ENCODE measurements at places on chromosomes 4 and X.

DNA sequence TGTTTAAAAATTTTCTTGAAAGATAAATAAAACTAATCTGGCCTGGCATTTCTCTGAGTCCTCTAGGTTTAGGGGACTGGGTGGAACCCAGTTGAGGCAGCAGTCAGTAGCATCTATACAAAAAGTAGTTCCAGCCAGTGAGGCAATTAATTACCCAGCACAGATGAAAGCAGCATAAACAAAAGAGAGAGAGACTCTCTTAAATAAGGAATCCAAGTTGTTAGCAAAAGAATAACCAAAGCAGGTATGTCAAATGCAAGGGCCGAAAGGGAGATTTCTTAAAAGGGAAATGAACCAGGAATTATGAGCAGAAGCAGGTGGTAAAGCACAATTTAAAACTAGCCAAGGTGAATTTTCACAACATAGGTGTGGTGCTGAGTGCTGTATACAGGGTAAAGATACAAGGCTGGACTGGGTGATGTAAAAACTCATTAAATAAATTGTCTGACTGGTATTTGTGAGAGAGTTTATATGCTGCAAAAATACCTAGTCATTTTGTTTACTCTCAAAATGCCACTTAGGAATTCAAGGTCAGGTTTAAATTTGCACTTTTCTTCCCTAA is 94.6 kb upstream of the GALNT7 start:
- no peak for DNase-seq

GRCh38 chr4:153934688-153935017 is 145.8 kb upstream of the SFRP2 start:
- peak; percentile 12 for DNase-seq

GRCh38 chr4:156792462-156793085 is 179.0 kb downstream of the PDGFC start:
- no peak for DNase-seq

DNA sequence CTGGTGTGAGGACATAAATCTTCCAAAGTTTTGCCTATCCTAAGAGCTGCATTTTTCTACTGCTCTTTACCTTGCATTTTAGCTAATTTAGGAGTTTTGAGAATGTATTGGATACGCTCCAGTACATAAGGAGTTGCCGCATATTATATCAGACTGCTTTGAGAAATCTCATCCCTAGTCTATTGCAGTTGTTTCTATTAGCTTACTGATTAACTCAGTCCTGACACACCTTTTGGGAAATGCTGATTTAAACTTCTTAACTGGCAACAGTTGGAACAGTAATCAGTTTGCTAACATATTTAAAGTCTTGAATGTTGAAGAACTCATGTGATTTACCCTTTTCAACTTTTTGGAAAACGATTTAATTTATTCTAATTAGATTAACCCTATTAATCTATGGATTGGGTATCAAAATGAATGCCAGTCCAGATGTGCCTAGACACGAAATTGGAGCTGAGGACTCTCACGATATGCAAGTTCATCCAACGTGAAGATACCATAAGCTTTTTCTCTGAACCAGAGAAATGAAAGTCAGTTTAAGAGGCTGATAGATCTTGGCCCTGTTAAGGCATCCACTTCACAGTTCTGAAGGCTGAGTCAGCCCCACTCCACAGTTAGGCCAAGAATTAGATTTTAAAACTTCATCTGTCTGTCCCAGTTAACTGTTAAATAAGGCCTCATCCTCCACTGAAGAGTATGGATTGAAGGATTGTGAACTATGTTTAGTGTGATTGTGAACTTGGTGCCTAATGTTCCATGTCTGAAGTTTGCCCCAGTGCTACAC is 90.0 kb downstream of the MAOA start:
- DNase-seq = no peak

GRCh38 chrX:119682019-119682989 is 10.7 kb downstream of the SEPTIN6 start:
- DNase-seq = no peak

- DNase-seq = no peak
Measured at GRCh38 chrX:23403849-23404248, 69.2 kb downstream of the PTCHD1 start.

DNA sequence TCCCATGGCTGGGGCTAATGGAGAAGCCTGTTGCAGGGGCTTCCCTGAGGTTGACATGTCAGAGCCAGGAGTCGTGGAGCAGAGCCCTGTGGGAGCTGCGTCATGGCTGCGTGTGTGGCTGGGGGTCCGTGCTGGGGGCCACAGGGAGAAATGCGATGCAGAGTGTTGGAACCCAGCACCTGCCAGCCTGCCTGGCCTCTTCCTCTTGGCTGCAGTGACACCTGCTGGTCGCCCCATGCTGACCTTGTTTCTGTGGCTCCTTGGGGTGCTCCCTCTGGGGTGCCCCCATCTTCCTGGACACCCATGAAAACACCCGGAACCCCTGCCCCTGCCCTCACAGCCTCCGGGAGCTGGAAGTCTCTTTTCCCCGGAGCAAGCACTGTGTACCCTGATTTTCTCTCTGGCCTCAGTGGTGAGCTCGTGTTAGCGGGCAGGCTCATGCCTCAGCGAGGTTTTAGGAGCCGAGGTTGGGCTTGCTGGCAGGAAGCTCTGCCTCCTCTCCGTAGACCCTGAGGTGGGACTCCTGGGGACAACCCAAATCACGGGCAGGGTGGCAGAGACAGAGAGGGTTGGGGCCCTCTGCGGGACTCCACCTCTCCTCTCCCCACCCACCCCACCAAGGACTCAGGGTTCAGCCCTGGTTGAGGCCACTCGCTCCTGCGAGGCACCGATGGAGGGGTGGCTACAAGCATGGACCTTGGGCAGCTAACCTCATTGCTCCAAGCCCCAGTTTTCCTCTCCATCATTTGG is 103.7 kb downstream of the SORCS2 start:
- DNase-seq = peak; percentile 34

GRCh38 chrX:72029483-72030411 is 102.0 kb downstream of the RTL5 start:
- DNase-seq = peak; percentile 90

DNA sequence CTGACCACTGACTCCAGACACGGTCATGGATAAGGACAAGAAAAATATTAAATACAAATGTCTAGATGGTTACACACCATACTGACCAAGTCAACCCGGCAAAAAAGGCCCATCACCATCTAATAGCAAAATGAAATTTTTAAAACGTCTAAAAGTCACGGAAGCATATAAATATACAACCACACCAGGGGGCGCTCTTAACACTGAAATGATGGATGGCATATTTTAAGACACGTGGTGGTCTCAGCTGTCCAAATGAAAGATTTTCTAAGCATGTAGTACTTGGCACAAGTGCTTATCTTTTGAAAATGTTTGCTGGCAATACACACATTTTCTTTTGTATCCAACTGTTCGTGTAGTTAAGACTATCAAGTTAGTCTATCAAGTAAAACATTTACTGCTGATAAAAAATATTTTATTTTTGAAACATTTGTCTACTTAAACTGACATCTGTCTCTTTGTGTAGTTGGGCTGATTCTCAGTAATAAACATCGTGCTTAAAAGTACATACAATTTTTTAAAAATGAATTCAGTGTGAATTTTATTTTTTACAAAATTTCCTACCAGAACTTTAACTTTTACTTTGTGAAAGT is 64.6 kb downstream of the COX7B2 start:
- peak; percentile 57 for DNase-seq

- DNase-seq = peak; percentile 48
Measured at GRCh38 chr4:54050214-54050904, 14.0 kb downstream of the CHIC2 start.

DNA sequence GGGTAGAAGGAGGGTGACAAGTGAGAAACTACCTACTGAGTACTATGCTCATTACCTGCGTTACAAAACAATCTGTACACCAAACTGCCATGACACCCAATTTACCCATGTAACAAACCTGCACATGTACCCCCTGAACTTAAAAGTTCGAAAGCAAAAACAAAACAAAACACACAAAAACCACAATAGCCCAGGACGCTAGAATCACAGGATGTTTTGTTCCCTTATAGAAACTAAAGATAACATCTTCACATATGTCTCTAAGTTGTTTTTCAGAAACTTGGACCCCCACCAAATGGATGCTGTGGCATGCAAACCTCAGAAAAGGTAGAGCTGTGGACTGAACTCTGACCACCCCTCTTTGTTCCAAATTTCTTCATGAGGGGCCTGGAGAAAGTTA is 25.2 kb upstream of the PNMA5 start:
- no peak for DNase-seq

- peak; percentile 13 for DNase-seq
Measured at GRCh38 chr4:155759372-155760252, 791 bp downstream of the GUCY1B1 start.

GRCh38 chr4:41178372-41179370 is 35.7 kb downstream of the APBB2 start:
- peak; percentile 95 for DNase-seq

GRCh38 chr4:87545052-87545451 is 15.9 kb upstream of the SPARCL1 start:
- DNase-seq = no peak

GRCh38 chr4:126697748-126698147 is 935.0 kb upstream of the INTU start:
- DNase-seq = peak; percentile 73

GRCh38 chr4:82268050-82268825 is 105.6 kb downstream of the HNRNPD start:
- peak; percentile 56 for DNase-seq

GRCh38 chr4:123452616-123453015 is 56.0 kb downstream of the SPRY1 start:
- peak; percentile 72 for DNase-seq

GRCh38 chrX:9459186-9459748 is 5.6 kb upstream of the TBL1X start:
- DNase-seq = no peak

DNA sequence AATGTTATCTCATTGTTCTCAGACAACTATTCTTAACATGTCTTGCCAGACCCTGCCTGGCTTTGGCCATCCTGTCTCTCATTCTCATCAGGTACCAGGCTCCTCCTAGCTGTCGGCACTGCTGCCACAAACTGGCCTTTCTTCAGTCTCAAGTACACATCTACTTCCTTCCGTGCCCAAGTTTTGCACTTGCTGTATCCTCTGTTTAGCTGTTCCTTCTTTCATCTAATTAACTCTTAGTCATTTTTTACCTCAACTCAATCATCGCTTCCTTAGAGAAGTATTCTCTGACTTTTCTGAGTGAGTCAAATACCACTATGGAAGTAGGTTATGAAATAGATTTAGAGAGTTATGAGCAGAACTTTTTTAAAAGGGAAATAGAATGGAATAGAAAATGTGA is 19.7 kb downstream of the CXCL3 start:
- DNase-seq = no peak

Data from fibroblast of skin of scalp (primary cell).